ENCODE measurements at places on chromosomes 3 and 15. TPM values are rescaled to one million over a fixed set of nuclear protein-coding genes. Genes with fewer than 3 reads are reported as not detected.

- DNase-seq: no peak
These were observed 163.1 kb downstream of the MYRIP start for GRCh38 chr3:39972508-39972907.

- DNase-seq: no peak
These were observed 16.3 kb upstream of the LCTL start for GRCh38 chr15:66581972-66582537.

Gene GOLGA6L7
- total RNA-seq: not detected

Gene EAF1
- 30.7 TPM for total RNA-seq

Gene RASGRF1
- not detected for total RNA-seq

All from activated T-cell treated with anti-CD3 and anti-CD28 coated beads, Interleukin-2, amount 50 U/mL, for 4 hours (primary cell).